H54 (cell line): ENCODE measurements at places on chromosomes 1 and 21.

DNA sequence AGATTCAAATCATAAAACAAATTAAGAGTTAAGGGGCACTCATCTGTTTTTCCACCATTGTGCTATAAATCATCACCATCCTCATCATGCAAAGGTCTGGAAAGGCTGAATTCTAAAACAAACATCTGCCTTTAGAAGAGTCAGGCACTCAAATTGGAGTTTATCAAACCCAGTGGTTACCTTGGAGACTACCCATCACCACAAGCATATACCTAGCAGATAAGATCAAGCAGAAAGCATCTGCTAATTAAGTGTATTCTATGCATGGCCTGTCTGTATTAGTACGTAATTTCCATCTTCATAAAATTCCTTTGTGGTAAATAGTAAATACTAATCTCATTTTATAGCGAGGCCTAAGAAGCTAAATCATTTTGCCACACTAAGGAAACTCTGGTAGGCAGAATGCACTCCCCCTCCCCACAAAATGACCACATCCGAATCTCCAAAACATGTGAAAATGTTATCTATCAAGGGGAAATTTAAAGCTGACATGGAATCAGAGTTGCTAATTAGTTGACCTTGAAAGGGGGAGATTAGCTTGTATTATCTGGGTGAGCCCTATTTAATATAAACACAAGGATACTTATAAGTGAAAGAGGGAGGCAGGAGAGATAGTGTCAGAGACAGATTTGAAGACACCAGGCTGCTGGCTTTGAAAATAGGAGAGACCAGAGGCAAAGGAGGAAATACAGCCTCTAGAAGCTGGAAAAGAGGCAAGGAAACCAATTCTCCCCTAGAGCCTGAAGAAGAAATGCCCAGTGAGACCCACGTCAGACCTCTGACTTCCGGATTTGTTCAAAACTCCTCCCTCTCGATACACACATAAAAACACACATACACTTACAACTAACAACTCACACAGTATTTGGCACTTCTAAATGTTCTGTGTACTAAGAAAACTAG, 23.2 kb downstream of the ARID4B start:
- DNase-seq = no peak

GRCh38 chr1:71885171-71885570, 397.2 kb downstream of the NEGR1 start:
- no peak for DNase-seq

GRCh38 chr1:232553809-232554208, 76.1 kb downstream of the SIPA1L2 start:
- no peak for DNase-seq

GRCh38 chr1:200530623-200531261, 89.8 kb downstream of the KIF14 start:
- DNase-seq = no peak

- DNase-seq = no peak
Observed at GRCh38 chr1:177794376-177794991, 175.4 kb downstream of the SEC16B start.

- no peak for DNase-seq
Observed at GRCh38 chr1:56627636-56628039, 17.5 kb upstream of the PRKAA2 start.

GRCh38 chr1:2543543-2544092, 12.6 kb upstream of the TNFRSF14 start:
- no peak for DNase-seq

- DNase-seq = no peak
Observed at GRCh38 chr1:205251576-205251975, 23.8 kb downstream of the TMCC2 start.

- DNase-seq = peak; percentile 81
Observed at GRCh38 chr21:43767984-43768867, 7.9 kb downstream of the CSTB start.

DNA sequence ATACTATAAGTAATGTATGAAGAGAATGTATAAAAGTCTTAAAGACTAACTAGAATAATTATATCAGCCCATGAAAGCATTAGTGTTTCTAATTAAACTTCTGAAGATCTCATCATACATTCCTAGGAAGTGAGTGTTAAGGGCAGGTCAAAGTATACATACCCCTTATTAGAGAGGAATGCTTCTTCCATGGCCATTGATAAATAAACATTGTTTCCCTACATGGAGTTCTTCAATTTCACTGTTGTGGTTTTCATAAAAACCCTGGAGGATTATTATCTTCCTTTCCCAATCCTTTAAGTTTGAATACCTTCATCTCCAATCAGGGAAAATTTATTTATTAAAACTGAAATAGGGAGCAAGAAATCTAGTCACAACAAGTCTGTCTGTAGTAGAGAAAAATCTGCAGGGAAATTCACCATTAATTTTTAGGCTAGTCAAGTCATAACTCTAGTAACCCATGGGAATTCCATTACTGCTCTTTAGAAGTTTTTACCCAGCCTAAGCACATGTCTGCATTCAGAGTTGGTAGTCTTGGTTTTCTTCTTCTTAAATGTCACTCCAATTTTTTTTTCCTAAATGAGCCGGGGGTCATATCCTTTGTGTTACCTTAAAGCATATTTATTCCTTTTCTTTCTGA, 147.0 kb downstream of the TNFSF18 start:
- DNase-seq = no peak

DNA sequence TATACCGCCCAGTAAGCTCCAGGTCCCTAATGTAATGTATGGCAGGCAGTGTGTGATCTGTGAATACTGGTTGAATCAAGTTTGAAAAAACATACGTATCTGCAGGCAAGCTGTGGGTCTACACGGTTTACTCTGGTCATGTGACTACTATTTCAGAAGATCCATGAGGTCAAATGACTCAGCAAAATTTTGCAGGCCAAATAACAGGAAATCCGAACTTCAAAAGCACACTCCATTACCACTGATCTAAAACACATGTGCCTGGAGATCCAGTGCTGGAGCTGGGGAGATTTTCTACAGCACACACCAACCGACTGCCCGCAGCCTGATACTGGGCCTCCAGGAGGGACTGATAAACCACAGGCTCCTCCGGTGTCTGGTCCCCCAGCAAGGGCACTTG, 64.5 kb upstream of the SLC44A3 start:
- DNase-seq = no peak

GRCh38 chr1:185463011-185463410, 146.0 kb upstream of the IVNS1ABP start:
- no peak for DNase-seq

DNA sequence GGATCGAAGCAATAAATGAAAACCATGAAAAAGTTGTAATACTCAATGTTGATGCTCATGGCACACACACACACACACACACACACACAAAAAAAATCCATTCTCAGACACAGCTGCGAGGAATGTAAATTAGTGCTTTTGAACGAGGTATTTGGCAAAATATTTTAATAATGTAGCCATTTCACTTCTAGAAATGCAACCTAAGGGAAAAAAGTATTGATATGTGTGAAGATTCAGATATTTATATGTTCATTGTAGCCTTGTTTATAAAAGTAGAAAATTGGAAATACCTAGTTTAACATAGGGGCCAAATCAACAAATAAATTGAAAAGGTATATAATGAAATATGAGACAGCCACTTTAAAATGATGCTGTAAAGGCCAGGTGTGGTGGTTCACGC, 3.8 kb downstream of the PLEKHA6 start:
- no peak for DNase-seq

DNA sequence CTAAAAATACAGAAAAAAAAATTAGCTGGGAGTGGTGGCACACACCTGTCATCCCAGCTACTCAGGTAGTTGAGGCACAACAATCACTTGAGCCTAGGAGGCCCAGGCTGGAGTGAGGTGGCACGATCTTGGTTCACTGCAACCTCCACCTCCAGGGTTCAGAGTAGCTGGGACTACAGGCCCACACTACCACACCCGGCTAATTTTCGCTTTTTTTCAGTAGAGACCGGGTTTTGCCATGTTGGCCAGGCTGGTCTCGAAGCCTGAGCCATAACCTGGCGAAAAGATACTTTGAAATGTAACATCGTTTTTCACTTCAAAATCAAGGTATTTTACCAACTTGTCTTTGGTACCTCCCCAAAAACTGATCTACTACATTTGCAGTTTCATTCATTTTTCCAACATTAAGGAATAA, 6.1 kb downstream of the GAS5 start:
- no peak for DNase-seq

DNA sequence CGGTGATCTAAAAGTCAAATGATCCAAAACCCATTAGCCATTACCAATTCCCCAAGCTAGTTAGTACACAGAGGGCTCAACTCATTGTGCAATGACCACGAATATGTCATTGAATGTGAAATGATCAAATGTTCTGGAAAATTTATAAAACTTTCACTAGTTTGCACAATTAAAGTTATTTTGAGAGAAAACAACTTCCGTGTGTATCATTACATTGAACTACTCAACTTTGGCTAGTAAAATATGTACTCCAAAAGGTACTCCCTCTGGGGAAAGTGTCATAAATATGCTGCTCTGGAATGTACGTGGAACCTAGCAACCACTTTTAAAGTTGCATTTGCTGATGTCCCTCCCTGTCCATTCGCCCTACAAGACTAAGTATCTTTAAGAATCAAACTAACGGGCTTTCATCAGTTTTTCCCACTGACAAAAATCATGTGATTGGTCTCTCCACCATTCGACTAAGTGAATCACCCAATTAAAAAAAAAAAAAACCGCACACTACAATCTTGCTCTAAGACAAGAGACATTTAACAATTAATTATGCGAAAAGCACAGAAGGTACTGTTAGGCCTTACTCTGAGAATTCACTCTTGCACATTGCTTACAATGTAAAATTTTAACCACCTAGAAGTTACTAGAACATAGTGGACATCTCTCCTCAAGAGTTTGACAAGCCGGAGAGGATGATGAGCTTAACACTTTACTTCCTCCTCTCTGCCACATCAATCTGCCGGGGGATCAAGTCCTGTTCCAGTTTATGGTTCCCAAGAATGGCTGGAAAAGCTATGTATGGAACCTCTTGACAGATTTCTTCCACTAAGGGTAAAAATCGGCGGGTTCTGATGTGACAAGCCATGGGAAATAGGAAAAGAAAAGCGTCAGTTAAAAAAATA, 1.2 kb downstream of the ACBD3 start:
- no peak for DNase-seq

DNA sequence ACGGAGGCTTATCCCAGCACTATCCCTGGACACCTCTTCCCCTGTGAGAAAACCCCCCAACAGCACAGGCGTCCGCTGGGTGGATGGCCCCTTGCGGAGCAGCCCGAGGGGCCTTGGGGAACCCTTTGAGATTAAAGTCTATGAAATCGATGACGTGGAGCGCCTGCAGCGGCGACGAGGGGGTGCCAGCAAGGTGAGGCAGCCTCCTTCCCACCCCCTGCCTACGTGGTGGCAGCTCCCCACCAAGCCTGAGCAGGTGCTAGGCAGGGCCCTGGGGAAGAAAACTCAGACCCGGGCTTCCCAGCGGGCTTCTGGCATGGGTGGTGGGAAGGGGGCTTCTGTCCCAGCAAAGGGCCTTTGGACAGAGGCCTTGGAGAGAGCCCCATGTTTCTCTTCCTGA, 543.3 kb downstream of the KIF26B start:
- DNase-seq = no peak

DNA sequence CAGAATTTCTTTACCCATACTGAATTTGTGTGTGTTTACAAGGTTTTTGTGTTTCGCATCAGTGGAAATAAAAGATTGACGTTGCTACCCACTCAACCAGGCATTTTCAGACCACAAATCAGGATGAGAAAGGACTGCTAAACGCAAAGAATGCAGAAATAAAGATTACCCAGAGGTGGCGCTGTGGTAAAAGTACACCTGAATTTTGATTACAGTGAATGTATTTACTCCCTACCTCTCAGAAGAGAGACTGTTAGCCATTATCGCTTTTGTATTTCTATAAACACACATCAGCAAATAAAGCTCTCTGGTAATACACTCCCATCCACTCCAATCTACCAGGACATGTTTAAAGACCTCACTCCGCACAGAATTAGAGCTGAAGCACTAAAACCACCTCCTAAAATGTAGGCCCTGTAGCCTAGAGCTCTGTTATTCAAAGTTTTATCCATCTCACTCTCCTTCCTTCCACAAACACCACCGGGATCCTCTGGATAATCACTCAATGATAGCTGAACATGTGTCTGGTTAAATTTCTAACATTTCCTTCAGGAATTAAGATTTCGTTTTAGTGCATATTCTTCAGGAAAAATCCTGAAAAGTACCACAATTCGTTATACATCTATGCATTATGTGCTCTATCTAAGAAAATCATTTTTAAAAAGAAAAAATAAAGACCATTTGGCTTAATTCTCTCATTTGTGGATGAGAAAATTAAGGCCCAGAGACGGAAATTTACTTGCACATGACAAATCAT, 2.5 kb upstream of the LMO4 start:
- peak; percentile 40 for DNase-seq

- DNase-seq = no peak
Observed at GRCh38 chr1:228884196-228884595, 148.9 kb downstream of the RHOU start.

DNA sequence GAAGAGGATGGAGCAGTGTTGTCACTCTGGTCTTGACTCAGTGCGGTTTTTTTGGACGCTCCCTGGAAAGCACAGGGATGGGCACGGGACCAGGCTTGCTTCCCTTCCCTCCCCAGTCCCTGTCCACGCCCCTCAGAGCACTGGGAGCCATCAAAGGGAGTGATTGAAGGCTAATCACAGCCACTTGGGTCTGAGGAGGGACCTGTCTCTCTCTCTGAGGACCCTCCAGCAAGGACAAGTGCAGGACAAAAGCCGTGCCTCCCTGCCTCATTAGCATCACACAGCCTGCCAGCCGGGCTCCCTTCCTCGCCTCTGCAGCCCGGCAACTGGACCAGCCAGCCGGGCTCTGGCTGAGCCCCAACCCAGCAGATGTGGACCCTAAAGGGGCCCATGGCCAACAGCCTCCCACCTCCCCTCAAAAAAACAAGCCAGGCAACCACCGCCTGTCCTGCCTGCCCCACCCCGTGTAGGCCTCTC, 18.6 kb upstream of the PDZK1IP1 start:
- no peak for DNase-seq

- DNase-seq = no peak
Observed at GRCh38 chr1:202565890-202566602, 144.2 kb downstream of the SYT2 start.

DNA sequence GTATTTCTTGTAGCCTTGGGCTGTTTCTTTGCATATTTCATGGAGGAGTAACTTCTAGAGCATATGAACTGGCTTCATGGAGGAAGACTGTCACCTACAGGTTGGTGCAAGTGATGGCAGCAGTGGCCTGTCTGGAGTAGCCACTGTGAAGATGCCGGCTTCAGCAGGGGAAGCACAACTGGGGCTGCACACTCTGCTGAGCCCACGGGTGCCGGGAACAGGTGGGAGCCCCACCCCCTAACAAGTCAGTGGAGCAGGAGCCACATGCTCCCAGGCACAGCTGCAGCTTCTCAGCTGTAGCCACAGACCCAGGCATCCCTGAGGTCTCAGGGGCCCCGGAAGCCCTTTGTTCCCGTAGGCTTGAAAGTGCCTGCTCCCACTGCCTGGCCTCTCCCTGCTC, 43.2 kb upstream of the C1orf185 start:
- DNase-seq = no peak

GRCh38 chr1:29625084-29625420, 388.7 kb downstream of the PTPRU start:
- no peak for DNase-seq

- no peak for DNase-seq
Observed at GRCh38 chr21:31552826-31553225, 106.7 kb upstream of the SOD1 start.
